ENCODE measurements at places on chromosomes 1 and 21.
A peak's percentile ranks its signal among the peaks of the same experiment; 100 is the strongest.

DNA sequence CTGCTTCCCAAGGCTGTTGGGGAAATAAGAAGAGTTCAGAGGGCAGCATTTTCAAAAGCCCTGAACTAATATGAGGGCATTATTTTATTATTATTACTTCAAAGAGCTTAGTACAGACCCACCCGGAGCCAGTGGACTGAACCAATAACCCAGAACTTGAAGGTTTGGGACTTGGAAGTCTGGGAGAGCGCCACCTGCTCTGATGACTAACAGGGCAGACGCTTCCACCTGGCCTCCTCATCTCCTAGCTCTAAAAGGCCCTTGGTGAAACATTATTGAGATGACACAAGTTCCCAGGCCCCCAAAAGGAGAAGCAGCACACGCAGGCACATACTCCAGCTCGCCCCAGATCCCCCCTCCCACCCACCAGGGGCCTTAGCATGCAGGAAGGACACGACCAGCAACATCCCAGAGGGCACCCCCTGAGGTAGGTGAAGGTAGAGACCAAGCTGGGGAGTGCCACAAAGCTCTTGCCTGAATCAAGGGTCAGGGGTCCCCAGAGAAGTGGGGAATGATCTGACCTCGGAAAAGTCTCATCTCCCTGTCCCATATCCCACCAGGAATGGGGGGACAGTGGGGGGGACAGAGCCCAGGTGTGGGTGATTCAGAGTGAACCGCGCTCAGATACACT, 1.3 kb downstream of the DLGAP3 start:
- no peak for DNase-seq

DNA sequence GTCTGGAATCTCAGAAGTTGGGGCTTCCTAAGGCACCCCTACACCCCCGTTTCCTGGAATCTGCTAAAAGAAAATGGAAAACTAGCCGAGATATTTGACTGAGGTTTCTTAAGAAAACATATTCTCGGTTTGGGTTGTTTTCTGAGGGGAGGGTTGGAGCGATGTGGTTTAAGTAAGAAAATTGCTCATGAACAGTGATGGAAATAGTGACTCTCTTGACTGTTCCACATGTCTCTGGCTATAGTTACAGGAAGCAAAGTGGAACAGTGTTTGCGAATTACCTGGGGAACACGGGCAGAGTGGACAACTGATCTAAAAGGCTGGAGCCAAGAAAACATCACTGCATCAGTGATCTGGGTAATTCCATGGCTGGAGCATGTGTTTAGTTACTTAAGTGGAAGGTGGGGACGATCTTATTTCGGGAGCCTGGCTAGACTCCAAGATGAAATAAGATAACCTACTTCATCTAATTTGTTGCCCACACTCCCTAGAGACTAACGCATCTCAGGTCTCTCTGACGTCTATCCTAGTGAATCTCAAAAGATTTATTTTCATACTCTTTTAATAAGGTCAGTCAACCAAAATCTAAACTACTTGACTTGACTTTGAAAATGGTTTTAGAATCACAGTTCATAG, 92.4 kb downstream of the KCNJ15 start:
- peak; percentile 73 for DNase-seq

- no peak for DNase-seq
Measured at GRCh38 chr1:33965086-33965485, 101.2 kb downstream of the HMGB4 start.

DNA sequence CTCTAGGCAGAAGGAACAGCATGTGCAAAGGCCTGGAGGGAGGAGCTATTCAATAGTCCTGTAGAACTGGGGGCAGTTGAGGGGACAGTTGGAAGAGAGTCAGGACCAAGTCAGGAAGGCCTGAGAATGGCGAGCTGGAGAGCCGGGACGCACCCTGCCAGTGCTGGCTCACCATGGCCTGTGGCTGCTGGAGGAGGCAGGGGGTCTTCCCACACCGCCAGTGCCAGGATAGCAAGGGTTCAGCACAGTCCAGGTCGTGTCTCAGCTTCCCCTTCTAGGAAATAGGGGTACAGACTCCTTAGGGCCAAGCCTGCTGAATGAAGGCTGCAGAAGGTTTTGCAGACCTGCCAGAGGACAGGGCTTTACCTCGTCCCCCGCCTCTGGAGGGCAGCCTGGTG, 7.3 kb downstream of the PODN start:
- DNase-seq = no peak

GRCh38 chr21:34367320-34367935, 3.6 kb downstream of the KCNE2 start:
- DNase-seq = peak; percentile 73

- DNase-seq = no peak
Measured at GRCh38 chr1:116008656-116009390, 32.5 kb downstream of the SLC22A15 start.

GRCh38 chr1:204373911-204374310, 14.2 kb upstream of the PLEKHA6 start:
- no peak for DNase-seq

GRCh38 chr1:182404781-182405180, 4.3 kb upstream of the TEDDM1 start:
- DNase-seq = peak; percentile 54

DNA sequence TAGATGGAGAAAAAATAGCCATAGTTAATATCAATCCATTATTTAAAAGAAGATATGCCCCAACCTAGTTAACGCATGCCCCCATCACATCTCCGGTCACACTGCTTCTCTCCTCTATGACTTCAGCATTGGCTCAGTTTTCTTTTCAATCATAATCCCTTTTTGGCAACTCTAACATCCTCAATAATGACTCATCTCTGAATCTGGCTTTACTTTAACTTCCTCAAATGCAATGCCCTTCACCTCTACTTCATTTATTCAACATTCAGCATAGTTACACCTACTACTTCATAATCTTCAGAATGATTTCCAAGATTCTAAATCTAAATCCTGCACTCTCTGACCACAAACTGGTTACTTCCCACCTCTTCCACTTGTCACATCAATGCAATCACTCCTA, 417.3 kb downstream of the USH2A start:
- no peak for DNase-seq

DNA sequence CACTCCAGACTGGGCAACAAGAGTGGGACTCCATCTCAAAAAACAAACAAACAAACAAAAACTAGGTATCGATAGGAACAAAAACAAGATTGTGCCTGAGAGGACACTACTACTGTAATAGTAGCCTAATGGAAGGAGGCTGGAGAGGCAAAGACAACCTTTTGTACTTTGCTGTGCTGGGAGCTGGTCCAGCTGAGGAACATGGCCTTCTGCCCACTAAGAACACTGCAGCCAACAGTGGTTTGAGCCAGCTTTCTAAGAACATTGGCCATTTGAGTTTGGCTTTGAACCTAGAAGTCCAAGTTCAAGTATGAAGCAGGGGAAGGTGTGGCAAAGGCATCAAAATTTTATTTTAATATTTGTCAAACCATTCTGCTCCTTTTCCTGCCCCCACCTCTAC, 22.7 kb upstream of the RGS8 start:
- no peak for DNase-seq

DNA sequence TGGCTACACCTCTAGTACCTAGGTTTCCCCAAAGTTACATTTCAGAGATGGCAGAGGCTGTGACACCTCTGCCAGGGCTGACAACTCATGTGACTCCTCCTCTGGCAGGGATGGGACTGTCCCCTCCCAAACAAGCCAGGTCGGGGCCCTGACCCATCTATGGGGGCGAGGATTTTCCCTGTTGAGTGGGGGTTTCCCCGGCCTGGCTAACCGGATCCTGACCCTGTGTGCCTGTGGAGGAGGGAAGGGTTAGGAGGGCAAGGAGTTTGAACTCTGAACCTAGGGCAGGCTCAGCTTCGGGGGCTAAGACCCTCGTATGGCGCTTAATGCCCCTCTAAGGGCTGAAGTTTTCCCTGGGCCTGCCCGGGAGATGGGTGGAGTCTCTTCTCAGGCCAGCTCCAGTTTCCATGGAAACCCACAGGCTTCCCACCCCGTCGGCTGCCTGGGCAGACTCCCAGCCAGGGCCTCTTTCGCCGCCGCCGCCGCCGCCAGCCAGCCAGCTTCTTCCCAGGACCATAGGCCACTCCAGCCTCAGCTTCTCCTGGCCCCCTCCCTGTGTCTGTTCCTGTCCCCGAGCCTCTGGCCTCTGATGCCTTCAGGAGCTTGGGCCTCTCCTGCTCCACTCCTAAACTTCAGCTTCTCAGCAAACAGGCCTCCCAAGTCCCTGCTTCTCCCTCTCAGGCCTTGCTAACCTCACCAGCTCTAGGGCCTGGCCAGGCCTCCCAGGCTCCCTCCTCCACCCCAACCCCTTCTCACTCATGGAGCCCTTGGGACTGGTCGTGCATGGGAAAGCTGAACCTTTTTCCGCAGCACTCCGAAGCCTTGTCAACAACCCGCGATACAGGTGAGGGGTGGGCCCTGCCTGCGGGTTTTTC, at the start of gene BTBD19:
Gene BTBD19, plus strand, starts transcription at position 461 of the 875 bp plus-strand sequence. Its CDS starts 298 bp downstream, at position 759.
- DNase-seq = no peak

DNA sequence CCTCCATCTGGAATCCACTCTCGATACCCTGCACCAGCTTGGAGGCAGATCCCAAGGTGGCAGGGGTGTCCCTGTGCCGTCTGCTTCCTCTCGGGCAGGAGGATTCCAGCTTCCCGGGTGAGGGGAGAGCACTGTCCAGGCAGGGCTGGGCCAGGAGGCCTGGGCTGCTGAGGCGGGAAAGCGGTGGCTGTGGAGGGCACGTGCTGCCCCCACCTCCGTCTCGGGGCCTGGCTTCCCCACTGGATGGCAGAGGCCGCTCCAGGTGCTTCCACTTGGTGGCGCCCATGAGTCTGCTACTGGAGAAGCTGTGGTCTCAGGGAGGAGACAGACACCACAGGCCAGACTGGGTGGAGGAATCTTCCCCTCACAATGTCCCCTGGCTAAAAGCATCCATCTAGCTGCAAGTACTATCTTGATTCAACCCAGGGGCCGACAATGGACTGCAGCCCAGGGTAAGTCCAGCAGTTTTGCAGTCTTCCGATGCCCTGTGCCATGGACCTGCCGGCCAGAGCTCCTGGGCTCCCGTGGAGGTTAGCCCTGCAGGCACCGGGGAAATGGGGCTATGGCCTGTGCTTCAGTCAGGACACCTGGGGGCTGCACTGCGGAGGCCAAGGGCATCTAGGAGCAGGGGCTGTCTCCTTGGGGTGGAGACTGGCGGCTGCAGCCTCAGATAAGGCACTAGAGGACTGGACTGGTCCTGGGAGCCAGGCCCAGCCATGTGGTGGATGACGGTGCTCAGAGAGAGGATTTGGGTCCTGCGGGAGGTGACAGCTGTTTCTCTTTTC, 41.3 kb upstream of the EIF4G3 start:
- DNase-seq = peak; percentile 64

GRCh38 chr1:193299038-193299437, 112.6 kb upstream of the B3GALT2 start:
- DNase-seq = no peak

DNA sequence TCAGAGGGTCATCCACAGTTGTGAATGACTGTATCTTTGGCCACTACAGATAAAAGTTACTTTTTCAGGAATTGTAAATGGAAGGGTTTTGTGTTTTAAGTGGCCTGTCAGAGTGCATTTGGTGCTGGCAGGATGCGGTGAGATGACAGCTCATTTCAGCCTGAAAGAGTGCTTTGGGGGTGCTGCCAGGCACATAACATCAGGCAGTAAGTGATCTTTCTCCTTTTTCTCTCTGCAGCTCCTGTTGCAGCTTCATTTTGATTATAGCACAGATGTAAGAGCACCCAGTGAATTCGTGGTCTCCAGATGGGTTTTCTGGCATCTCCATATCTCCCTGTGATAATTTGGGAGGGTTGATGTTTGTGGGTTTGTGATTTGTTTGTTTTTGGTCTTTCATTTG, 14.8 kb upstream of the FAM163A start:
- DNase-seq = no peak

GRCh38 chr21:16912075-16912474, 600.8 kb upstream of the CXADR start:
- DNase-seq = no peak

DNA sequence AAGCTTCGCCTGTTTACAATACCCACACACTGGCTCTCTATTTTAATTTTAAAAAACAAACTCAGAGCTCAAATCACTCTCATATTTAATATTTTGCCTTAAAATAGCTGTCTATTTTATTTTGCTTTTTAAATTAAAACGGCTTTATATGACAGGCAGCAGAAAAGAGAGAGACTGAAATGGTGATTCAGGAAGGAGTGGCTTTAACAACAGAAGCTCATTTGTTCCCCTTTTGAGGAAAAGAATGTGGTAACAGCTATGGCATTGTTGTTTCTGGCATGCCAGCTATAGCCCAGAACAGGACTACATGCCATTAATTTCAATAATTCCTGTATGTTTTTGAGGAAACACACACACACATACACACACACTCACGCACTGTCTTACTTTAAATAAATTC, 234.2 kb upstream of the PTBP2 start:
- no peak for DNase-seq

GRCh38 chr1:205237526-205238484, 10.1 kb downstream of the TMCC2 start:
- no peak for DNase-seq

- peak; percentile 38 for DNase-seq
Measured at GRCh38 chr1:1628754-1629429, 3.1 kb upstream of the MMP23B start.

GRCh38 chr21:30924146-30924700, 42.8 kb upstream of the KRTAP11-1 start:
- DNase-seq = no peak

DNA sequence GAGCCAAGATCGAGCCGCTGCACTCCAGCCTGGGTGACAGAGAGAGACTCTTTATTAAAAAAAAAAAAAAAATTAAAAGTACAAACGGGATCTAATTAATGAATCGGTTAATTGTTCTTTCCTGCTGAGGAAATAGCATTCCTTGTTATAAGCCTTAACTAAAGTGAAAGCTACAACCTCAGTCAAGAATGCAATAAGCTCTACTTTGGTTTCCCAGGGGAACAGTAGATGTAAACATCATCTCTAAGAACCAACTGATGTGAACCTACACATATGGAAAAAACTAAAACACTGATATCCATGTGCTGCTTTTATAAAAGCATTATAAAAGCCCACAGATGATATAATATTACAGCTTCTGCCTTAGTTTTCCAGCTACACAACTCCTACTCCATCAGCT, 41.9 kb downstream of the LPGAT1 start:
- DNase-seq = peak; percentile 55

- no peak for DNase-seq
Measured at GRCh38 chr1:1136547-1137230, 20.8 kb upstream of the C1orf159 start.

- DNase-seq = no peak
Measured at GRCh38 chr1:198876371-198876871, 237.6 kb downstream of the PTPRC start.

Data from NCI-H82 (cell line).